Smooth muscle cell of the brain vasculature (primary cell): ENCODE measurements at places on chromosomes 6 and 20.

DNA sequence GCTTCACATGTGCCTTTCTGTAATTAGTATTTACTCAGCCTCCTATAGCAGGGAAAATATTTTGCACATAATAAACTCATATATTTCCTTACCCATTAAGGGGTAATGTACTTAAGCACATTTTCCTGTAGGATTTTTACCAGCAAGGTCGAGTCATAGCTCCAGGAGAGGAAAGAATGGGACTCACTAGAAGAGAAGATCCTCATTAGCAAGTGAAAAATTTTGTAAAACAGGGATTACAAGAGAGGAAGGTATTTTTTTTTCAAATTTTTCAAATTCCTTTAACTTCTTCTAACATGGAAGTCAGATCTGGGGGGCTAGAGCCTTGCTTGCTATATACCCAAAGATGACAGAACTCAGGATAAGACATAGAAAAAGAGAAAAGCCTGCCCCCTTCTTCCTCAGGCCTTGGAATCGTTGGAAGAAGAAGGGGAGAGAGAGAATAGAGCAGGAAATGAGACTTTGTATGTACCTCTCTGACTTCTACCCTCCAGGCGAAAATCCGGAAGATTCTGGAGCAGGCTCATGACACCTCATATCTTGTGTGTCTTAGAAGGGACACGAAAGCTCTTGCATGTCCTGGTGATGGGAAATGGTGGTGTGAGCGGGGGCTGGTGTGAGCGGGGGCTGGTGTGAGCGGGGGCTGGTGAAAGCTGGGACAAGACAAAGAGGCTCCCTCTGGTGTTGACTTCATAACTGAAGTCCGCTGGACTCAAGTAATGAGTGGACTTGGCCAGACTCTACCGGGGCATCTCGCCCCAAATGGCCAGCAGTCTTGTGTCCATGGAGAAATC, 256.9 kb upstream of the PLCB4 start:
- no peak for DNase-seq

DNA sequence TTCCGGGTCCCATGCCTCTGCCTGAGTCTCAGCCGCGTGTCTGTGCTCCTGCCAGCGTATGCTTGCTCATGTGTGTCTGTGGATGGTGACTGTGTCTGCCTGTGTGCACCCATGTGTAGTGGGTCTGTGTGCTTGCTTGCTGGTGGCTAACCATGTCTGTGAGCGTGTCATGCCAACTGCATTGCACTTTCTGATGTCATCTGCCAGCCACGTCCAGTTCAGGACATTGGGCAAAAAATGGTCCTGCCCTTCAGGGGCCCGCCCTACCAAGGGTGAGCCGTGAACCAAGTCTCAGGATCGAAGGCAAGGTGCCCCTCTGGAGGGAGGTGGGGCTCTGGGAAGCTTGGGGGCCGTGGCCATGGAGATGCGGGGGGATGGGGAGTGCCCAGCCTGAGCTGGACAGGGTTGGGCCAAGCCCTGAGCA, 9.4 kb upstream of the ZBTB46 start:
- DNase-seq: no peak

- DNase-seq: peak; percentile 66
Measured at GRCh38 chr6:134422426-134423231, 104.7 kb upstream of the SGK1 start.

- DNase-seq: no peak
Measured at GRCh38 chr20:11128721-11129120, 454.9 kb upstream of the JAG1 start.

GRCh38 chr6:126657561-126658175, 317.8 kb downstream of the CENPW start:
- DNase-seq: peak; percentile 29

DNA sequence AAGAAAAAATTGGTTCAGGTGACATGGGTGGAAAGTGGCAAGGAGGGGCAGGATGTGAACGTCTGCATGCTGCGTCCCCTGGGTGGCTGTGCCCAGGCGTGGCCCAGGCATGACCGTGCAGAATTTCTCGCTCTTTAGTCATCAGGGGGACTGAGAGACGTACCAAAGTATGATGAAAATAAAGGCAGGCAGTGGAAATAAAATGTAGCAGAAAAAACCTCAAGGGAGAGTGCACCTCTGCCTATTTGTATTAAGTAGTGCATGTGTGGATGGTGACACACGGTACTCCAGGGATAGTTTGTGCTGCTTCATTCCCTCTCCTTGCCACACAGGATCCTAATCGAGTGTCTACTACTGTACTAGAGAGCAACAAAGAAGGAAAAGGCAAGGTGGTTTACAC, 81.1 kb downstream of the ATP9A start:
- no peak for DNase-seq

- DNase-seq: no peak
Measured at GRCh38 chr20:49310705-49311104, 32.8 kb upstream of the ZNFX1 start.

DNA sequence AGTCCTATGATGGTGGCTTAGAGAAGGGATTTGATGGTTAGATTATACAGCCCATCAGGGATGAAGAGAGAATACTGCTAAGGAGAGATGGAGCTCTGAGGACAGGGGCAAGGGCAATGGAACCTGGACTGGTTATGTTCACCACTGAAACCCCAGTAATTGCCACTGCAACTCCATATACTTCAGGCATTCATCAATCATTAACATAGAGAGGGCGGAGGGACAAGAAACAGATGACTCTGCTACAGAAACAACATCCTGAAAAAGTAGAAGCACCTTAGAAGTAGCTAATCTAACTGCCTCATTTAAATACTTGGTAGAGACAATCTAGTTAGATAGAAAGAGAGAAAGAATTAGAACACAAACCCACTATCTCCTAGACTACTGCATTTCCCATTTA, 89.8 kb downstream of the MDN1 start:
- no peak for DNase-seq

DNA sequence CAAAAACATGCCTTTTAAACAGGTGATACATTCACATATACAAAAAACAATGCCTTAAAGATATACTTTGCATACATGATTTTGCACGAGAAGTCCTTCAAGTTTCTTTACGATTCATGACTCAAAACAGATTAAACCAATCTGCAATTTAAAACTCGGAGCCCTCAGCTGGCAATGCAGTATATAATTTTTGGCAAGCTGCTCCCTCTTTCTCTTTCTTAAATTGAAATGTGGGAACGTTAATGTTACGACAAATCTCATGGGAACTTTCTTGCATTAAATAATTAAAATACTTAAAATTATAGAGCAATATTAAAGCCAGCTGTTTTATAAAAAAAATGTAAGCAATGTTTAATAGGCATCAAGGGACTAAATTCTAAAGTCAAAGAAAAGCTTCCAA, 334.6 kb downstream of the ESR1 start:
- DNase-seq: no peak

- no peak for DNase-seq
Measured at GRCh38 chr6:150992262-150992661, 126.8 kb downstream of the MTHFD1L start.

DNA sequence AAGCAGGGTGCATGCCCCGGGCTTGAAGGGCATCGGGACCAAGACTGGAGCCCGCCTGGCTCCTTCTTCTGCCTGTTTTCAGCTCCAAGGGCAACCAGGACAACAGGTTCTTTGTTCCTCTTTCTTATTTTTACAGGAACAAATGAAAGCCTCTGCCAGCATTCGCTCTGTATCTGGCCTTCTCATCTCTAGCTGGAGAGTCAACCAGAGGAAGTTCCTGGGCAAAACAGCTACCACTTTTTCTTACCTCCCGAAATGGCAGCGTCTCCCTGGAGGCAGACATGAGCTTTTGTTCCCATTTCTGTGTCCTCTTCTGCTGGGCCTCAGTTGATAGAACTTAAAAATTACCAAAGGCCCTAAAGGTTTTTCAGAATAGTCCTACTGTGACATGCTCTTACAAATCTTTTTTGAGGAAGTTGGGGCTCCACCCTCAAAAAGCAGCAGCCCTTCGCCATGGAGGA, 74.1 kb upstream of the NAA20 start:
- DNase-seq: no peak

GRCh38 chr6:41156001-41156400, 1.9 kb upstream of the TREML1 start:
- no peak for DNase-seq

- peak; percentile 24 for DNase-seq
Measured at GRCh38 chr6:74222768-74223333, 526.8 kb downstream of the CD109 start.

GRCh38 chr6:88490195-88490907, 324.2 kb upstream of the CNR1 start:
- no peak for DNase-seq

- no peak for DNase-seq
Measured at GRCh38 chr6:87682310-87682709, 19.7 kb downstream of the AKIRIN2 start.

DNA sequence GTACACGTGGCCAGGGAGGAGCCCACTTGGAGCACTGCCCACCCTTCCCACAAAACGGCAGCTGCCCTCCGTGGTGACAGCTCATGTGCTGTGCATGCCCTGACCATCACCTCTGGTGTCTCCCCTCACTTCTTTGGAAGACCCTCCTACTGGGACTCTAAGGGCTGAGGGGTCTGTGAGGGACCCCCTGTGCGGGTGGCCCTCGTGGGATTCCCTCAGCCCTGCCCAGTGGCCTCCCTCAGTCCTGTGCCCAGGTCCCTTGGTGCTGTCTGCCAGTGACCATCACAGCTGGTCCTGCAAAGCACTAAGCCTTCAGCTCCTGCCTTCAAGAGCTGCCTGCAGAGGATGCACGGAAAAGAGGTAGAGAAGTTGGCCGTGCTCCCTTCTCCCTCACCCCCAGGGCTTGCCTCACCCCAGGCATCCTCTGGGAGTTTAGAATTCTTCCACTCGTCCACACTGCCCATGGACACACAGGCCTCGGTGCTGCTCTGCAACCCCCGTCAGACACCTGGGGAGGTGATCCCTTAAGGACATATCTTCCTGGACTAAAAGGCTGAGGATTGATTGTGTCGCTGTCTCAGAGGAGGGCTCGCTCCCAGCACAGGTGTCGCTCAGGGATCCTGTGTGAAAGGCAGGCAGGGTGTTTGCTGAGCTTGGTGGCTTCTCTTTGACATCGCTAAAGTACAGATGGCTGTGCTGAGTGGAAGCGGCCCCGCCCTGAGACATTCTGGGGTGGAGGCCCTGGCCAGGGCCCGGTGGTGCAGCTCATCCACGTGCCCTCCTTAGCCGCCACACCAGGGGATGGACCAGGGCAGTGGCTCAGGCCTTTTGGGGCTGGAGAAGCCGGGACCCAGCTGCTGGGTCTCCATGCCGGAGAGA, 119.5 kb upstream of the FRMD1 start:
- no peak for DNase-seq

- DNase-seq: peak; percentile 90
Measured at GRCh38 chr6:30686908-30687658, 638 bp upstream of the PPP1R18 start.

DNA sequence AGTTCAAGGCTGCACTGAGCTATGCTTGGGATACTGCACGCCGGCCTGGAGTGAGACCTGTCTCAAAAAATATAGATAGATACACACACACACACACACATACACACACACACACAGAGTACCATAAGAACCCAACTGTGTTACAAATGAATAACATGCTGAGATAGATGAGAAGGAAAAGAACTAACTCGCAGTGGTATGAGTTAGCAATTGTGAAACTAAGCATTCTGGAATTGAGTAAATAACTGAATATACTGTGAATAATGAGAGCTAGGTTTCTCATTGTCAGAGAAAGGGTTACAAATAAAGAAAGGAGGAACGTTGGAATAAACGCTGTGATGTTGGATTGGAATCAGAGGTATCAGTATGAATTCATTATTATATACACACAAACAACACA, 14.6 kb upstream of the FAXC start:
- no peak for DNase-seq

DNA sequence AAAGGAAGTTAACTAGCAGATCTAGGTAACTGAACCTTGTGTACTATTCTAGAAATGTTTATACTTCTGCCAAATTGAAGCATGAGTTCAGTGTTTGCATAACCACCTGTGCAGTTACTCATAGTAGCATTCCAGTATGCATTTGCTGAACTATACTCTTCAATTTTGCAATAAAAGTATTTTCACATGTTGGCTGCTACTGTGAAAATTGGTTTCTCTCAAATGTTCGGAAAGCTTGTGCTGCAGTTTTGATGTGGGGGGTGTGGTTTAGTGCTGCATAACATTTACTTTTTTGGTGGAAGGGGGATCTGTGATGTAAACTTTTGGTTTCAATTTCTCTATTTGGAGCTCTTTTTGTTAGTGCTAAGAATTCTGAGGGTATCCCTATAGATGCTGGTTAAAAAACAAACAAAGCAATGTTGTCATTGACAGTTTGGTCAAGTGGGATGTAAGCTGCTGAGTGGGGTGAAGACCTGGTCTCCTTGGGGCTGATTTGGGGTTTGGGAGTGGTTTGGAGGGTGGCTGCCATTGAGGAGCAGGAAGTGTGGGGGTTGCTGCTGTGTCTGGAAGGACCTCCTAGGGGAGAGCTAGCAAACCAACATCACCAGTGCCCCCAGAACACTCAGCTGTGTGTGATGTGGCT, 87.8 kb downstream of the CARMIL1 start:
- no peak for DNase-seq

DNA sequence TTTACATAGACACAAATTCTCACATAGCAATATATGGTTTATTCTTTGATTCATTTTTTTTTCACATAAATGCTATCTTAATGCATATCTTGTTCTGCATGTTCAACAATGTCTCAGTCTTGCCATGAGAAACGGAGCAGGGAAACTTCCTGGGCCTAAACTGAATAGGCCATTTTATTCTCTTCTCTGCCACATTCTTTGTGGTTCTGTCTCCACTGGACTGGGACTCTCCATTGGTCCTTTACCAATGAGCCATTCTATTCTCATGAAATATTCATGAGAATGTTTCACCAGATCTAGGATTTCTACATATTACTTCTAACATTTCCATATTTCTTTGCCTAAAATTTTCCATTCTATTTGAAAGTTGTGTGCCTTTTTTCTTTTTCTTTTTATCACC, 42.8 kb downstream of the LAMA2 start:
- no peak for DNase-seq

DNA sequence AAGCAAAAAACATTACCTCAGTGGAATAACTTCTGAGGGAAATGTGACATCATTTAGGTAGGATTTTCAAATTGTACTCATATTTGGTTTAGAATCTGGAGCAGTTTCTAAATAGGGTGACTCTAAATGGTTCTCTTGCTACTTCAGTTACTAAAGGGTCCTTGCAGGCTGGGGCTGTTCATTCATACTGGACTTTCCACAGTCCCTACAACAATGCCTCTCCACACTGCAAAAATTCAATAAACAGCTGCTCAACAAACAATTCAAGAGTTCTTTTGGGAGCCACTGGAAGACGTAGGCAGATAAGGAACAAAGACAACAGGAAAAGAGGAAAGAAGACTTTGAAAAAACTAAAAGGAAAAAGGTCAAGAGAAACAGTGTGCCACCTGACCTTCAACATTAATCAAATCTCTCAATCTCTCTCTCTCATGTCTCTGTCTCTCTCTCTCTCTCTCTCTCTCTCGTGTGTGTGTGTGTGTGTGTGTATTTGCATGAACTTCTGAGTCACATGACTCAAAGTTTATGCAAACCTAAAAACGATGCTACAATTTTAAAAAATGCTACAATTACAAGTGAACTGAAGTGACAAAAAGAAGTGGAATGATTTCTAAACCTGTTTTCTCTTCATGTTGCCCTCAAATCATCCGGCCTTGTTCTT, 14.5 kb downstream of the NOL7 start:
- no peak for DNase-seq
